ENCODE measurements at places on chromosomes 4 and X.

- DNase-seq = no peak
Observed at GRCh38 chr4:1504595-1505500, 98.6 kb upstream of the NKX1-1 start.

- DNase-seq = no peak
Observed at GRCh38 chrX:45240301-45240700, 39.6 kb upstream of the DIPK2B start.

GRCh38 chrX:8946563-8946962 is 87.4 kb downstream of the FAM9B start:
- DNase-seq = no peak

DNA sequence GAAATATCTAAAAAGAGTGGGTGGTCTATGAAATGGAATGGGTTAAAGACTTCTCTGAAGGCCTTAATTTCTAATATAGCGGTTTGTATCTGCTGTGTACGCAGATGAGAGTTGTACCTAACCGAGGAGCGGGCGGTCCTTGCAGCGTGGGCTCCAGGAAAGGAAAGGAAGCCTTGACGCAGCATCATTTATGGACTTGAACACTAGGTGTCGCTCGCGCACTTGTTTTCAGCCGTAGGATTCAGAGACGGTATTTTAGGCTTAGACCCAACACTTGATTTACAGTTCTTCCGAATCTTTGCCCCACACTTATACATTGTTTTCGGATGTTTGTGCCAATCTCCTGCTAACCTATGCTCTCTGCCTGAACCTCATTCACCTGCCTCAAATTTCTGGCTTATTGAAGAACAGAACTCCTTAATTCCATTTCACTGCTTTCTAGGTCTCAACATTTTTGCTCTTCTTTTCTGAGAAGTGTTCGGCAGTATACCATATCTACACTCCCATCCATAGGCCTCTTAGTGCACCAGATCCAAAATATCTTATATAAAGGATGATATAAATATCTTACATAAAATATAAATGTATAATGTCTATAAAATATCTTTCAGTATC is 48.9 kb upstream of the AADAT start:
- DNase-seq = no peak

- DNase-seq = no peak
Observed at GRCh38 chr4:5958199-5958735, 60.0 kb downstream of the C4orf50 start.

- no peak for DNase-seq
Observed at GRCh38 chr4:119113033-119113655, 22.5 kb upstream of the MYOZ2 start.

- no peak for DNase-seq
Observed at GRCh38 chrX:128781506-128781905, 729.3 kb upstream of the ACTRT1 start.

DNA sequence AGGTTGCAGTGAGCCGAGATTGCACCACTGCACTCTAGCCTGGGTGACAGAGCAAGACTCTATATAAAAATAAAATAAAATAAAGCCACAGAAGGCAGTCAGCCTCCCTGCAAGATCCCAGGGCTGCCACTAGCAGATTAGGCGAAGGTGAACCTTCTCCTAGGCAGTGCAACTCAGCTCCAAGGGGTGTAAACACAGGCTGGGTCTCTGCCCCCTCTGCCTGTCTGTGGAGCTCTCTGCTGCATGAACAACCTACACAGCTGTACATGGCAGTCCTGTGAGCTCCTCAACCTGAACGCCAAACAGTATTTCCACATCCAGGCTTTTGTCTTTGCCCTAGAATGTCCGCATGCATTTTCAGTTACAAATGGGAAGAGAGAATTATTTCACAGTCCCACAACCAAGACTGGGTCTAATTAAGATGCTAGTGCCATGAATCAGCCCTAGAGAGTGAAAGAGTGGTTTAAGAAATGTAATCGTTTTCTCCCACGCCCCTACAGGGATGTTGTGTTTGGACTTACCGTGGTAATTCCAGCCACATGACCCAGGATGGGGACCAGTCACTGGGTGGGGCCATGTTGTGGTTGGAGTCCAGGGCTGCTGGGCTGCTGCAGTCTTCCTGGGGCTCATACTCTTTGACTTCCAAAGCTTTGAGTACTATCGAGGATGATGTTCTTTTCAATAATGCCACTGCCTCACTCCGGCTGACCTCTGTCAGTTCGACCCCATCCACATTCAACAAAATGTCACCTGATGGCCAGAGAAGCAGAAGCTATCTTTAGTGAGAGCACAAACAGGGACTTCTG is 99.0 kb downstream of the FIP1L1 start:
- no peak for DNase-seq

GRCh38 chr4:156298230-156298629 is 344.6 kb upstream of the CTSO start:
- no peak for DNase-seq

DNA sequence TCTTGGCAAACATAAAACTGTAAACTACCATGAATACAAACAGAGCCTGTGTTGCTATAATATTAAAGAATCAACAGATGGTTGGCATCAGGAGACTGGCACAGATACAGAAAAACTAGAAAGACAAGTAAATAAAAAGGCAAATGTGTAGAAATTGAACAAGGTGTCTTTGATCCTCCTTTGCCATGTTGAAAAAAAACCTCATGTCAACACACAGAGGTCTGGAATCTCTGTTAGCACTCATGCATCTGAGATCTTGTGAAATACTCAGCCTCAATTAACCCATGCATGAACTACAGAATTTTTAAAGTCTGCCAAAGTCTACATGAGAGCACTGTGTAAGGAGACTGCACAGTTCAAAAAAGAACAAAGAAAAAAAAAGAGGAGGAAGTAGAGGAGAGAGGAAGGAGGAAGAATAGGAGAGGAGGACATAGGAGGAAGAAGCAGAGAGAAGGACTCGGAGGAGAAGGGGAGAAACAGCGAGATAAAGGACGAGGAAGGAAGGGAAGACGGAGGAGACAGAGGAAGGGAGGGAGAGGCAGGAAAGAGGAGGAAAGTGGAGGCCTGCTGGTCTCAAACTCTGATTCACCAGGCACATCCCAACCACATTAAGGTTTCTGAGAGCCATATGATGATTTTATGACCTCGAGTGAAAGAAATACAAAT is 52.8 kb downstream of the PRDM5 start:
- no peak for DNase-seq

DNA sequence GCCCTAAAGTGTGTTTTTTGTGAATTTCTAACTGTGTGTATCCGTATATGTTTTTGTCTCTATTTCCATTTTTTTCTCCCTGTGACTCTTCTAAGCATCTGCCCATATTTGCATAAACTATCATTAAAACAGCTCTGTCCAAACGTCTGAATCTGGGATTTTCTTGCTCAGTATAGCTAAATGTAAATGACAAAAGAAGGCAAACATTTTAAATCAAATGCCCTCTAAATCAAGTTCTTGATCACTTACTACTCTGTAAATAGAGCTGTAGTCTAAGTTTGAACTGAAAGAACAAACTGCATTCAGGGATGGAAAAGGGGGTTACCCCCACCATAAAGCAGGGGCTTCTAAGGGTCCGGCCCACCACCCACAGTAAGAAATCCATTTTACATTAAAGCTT is 432.0 kb upstream of the FAM241A start:
- no peak for DNase-seq
